NT2/D1 (cell line): ENCODE measurements at places on chromosomes 2 and 18.
A peak's percentile ranks its signal among the peaks of the same experiment; 100 is the strongest.

- no peak for DNase-seq
Measured at GRCh38 chr2:49241991-49242390, 87.7 kb upstream of the FSHR start.

GRCh38 chr18:24734058-24734457 lies 273.6 kb downstream of the HRH4 start:
- DNase-seq, result no peak

DNA sequence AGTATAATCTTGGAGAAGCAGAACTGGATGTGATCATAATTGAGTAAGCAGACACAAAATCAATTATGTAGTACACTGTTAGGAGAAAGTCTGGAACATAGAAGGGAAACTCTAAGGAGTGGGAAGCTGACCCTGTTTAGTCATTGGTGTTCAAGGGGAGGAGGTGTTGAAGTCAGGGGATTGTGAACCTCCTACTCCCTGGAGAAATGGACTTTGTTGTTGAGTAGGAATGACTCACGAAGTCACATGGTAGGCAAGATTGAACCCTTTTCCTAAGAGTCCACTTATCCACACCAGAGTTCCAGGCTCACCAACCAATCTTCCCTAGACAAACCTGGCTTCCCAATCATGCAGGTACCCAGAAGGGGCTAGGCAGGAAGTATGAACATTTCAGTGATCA lies 81.0 kb upstream of the BCL11A start:
- DNase-seq, result no peak

- no peak for DNase-seq
Measured at GRCh38 chr2:126309185-126309584, 346.8 kb upstream of the GYPC start.

DNA sequence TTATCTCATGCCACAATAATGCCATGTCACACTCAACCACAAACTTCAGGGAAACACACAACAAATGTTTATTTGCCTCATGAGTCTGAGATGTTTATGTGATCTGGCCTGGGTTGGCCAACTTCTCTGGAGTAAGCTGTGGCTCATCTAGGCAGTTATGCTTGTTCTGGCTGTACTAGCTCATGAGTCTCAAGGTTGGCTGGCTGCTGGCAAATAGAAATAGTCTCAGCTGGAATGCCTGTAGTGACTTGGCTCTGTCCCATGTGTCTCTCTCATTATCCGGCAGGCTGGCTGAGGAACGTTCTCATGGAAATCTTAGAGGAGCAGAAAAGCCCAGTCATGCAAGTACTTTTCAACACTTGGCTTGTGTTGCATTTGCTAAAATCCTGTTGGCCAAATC lies 234.9 kb upstream of the CDH2 start:
- no peak for DNase-seq

GRCh38 chr18:62596145-62597005 lies 73.5 kb downstream of the ZCCHC2 start:
- no peak for DNase-seq

DNA sequence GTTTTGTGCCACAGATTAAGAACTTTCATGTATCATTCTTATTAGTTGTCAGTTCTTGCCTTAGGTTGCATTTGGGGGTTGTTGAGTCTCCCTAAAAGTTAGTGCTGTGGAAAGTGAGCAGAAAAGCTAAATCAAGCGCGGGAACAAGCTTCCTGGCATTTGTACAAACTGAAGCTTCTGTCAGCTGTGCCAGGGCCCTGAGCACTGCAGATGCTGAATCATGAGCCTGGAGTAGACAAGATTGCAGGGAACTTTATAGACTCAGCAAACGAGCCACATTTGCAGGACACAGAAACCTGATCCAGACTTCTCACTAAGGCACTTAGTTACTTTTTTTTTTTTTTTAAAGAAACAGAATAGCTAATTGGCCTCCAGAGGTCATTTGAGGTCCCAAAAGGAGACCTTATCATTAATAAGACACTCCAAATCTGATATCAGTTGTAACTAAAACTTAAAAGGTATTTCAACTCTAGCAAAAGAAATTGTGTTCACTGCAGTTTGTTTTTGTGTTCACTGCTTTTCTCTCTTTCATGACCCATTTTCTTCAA lies 88.7 kb downstream of the ADAM23 start:
- DNase-seq, result no peak

- DNase-seq, result no peak
Measured at GRCh38 chr2:159879051-159879604, 81.1 kb upstream of the CD302 start.

GRCh38 chr2:20666304-20667150 lies at the start of gene GDF7:
GDF7 (plus strand) TSS chr2:20667144; CDS start chr2:20667240, 96 bp downstream.
- DNase-seq, result no peak

DNA sequence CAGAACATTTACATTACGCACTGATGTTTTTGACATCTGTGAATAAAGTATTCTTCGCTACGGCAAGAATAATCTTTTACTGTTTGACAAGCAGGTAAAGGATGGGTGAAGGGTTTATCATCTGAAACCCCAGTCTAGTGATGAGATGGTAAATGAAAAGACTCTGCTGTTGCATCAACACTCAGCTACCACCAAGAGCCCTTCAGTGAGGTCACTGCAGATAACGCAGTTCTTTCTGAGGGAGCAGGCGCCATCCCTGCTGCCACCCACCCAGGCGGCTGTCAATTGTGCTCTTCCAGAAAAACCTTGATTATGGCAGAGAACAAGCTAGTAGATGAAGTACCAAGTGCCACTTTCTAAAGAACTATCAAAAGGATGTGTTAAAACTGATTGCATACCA lies 58.7 kb downstream of the ABCG8 start:
- no peak for DNase-seq

DNA sequence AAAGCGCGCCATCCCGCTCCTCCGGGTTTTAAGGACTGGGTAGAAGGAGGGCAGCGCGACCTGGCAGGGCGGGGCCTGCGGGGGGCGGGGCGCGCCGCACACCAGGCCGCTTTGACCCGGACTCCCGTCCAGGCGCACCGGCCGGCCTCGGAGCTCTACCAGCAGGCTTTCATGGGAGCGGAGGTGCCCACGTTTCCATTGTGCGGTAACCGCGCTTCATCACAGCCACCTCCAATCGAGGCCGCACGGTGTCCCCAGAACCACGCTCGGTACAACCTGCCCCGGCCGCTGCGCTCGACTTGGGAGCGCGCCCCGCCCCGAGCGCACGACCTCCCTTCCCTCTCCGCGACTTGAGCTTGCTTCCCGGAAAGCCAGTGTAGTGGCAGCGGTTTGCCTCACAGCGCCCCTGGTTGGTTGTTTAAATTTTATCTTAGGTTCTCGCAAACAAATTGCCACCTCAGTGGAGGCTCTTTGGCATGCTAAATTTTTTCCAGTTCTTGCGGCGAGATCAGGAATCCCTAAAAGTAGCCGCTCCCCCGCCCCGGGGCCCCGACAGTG lies 280 bp upstream of the CYP1B1 start:
- DNase-seq, result peak; percentile 83

- DNase-seq, result no peak
Measured at GRCh38 chr18:23406271-23406787, 46.8 kb upstream of the RIOK3 start.

DNA sequence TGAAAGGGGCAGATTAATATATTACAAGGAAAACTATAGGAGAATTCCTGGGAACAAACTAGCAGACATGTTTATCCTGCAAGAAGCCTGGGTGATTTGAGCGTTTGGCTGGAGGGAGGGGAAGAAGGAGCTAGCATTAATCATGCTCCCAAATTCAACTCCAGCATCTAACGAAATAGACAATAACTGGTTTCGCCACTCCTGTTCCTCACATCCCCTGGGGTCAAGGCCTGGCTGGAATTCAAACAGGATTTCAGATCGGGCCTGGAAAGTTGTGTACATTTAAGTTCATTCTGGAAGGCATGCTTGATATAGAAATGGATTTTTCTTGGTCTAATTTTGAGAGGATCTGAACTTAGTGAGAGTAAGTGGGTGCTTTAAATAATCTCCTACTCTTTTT lies 126.1 kb upstream of the CTAGE1 start:
- no peak for DNase-seq

- DNase-seq, result peak; percentile 60
Measured at GRCh38 chr2:27765621-27766286, 5.8 kb upstream of the MRPL33 start.

- DNase-seq, result peak; percentile 8
Measured at GRCh38 chr2:209977386-209978239, 24.8 kb upstream of the RPE start.

- DNase-seq, result no peak
Measured at GRCh38 chr2:18551169-18551568, 9.3 kb downstream of the RDH14 start.

DNA sequence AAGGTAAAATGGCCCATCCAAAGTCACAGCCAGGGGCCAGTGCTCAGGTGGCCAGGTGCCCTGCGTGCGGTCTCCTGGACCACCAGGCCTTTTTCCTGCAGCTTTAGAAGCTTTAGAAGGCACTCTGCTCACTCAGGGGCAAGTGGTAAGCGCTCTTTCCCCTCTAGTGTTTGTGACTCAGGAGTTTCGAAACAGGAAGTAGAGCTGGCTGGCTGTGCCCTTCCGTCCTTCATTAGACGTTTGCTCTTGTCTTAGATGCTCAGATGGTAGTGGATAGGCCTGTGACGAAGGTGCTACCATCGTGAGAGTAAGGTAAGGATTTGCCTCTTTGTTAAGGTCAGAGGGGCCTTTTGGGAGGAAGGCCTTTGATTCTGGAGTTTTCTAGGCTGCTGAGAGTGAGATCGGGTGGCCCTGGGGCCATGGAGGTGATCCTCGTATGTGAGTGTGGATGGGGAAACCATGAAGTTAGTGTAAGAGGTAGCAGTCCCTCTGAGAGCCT lies at the start of gene CASP8:
TSS of gene CASP8 (plus strand) at position 235 of the 499 bp plus-strand sequence. CDS start 5,951 bp downstream, outside the sequence.
- no peak for DNase-seq

GRCh38 chr2:210392469-210392881 lies 77.5 kb upstream of the MYL1 start:
- DNase-seq, result no peak

- DNase-seq, result no peak
Measured at GRCh38 chr18:46073474-46074331, 1.6 kb upstream of the PSTPIP2 start.

GRCh38 chr2:122634256-122634655 lies 878.8 kb downstream of the TSN start:
- no peak for DNase-seq

- no peak for DNase-seq
Measured at GRCh38 chr2:128817813-128818212, 499.1 kb upstream of the HS6ST1 start.

DNA sequence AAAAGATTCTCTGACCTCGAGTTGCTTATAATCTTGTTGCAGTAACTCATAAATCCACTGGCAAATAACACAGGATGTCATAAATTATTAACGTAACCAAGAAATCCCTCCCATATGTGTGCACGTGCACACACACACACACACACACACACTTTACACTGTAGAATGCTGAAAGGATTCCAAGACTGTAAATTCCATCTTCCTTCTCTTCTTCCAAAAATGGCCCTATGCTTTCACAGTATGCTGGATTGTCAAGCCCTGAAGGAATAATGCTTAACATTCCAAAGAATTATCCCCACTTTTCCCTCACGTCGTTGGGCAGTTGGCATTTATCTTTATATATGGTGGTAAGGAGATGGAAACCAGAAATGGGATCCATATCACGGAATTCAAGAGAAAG lies 117.5 kb upstream of the CRIM1 start:
- no peak for DNase-seq

GRCh38 chr2:44441200-44441599 lies 79.5 kb downstream of the CAMKMT start:
- DNase-seq, result no peak

- no peak for DNase-seq
Measured at GRCh38 chr2:130390460-130391057, 34.7 kb downstream of the PTPN18 start.

- no peak for DNase-seq
Measured at GRCh38 chr18:48780201-48780912, 170.4 kb downstream of the SMAD7 start.

- no peak for DNase-seq
Measured at GRCh38 chr2:43851011-43851980, 12.5 kb downstream of the ABCG8 start.

GRCh38 chr2:109139002-109139401 lies 10.0 kb downstream of the SH3RF3 start:
- DNase-seq, result no peak

DNA sequence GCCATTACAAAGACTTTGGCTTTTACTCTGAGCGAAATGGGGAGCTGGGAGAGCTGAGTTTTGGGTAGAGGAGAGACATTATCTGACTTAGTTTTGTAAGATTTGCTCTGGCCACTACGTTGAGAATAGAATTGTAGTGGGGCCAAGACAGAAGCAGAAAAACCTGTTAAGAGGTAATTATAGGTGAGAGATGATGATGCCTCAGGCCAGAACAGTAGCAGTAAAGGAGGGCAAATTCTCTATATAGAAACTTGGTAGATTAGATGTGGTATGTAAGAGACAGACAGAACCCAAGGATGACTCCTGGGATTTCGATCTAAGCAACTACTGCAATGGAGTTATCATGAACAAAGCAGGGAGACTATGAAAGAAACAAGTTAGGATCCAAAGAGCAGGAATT lies 17.4 kb upstream of the CREB1 start:
- DNase-seq, result no peak

GRCh38 chr18:77249569-77250500 lies at the start of gene GALR1:
GALR1 (plus strand) TSS chr18:77249848; CDS start chr18:77250549, 701 bp downstream.
- DNase-seq, result no peak

- DNase-seq, result peak; percentile 71
Measured at GRCh38 chr2:204145263-204145751, 208.7 kb downstream of the ICOS start.

- DNase-seq, result no peak
Measured at GRCh38 chr2:118481299-118481698, 366.1 kb downstream of the EN1 start.

DNA sequence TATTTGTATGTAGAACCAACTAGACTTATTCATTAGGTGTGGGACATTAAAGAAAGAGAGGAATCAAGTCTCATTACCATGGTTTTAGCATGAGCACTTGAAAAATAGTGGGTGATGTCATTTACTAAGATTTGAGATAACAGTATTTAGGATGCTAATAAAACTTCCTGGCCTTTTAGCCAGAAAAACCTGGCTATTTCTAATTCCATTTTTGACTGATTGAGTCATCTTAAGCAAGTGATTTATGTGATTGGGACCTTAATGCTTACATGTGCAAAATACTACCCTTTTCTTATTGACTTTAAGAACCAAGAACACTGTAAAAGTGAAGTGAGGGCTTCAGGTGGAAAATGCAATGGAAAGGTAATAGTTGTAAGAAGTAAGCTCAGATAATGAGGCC lies 196.8 kb upstream of the SESTD1 start:
- no peak for DNase-seq

DNA sequence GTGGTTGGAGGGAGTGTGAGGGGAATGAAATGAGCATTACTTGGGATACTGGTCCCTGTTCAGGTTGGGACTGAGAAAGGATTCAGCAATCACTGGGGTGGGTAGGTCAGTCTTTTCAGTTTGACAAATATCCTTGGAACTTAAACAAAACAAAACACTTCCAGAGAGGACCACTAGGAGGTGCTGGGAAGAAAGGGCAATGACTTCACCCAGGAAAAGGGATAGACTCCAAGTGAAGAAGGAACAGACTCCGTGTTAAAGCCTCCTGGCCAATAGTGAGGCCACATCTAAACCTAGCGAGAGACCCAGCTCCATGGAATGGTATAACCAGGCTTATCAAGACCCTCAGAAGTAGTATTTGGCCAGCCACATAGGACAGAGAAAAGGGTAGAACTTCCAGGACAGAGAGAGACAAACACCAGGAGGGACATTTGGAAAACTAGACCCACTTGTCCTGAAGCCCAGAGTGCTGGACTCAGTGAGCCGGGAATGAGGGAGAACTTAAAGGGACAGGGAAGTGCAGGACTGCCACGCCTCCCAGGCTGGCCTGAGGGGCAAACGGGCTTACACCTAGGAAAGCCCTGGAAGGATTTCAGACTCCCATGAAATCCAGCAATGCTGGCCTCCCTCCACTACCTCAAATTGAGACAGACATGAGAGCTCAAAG lies 19.6 kb upstream of the KCNG3 start:
- DNase-seq, result peak; percentile 70

- DNase-seq, result no peak
Measured at GRCh38 chr18:29749704-29750103, 1292.8 kb downstream of the DSC3 start.
